ENCODE measurements at places on chromosomes 7 and 10. TPM values are rescaled to one million over a fixed set of nuclear protein-coding genes. Genes with fewer than 3 reads are reported as not detected.

DNA sequence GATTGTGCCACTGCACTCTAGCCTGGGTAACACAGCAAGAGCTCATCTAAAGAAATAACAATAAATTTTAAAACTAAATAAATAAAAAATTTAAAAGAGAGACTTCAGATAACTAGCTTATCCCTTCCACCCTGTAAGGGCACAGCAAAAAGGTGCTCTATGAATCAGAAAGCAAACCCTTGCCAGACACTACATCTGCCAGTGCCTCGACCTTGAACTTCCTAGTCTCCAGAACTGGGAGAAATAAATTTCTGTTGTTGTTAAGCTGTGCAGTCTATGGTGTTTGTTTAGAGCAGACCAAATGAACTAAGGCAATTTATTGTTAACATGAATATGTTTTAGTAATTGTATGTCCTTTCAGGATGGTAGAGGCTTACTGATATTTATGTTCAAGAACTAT is 174.9 kb upstream of the TRIM24 start:
- no peak for DNase-seq

The NPC1L1 gene
- not detected for total RNA-seq

DNA sequence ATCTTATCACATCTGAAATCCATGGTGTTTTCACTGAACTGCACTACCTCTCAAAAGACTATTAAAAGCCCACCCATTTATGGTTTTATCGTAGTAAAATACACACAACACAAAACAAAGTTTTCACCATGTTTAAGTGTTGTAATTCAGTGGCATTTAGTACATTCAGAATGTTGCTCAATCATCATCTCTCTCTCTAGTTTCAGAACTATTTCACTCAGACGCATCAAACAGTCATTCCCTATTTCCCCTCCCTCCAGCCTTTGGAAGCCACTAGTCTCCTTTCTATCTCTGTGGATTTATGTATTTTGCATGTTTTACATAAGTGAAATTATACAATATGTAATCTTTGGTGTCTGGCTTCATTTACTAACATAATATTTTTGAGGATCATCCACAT is 332.6 kb downstream of the TNS3 start:
- no peak for DNase-seq

The SPDYE16 gene
- total RNA-seq, result not detected

GRCh38 chr7:152588350-152588749 is 87.6 kb downstream of the XRCC2 start:
- DNase-seq, result peak; percentile 28

GRCh38 chr10:61454541-61454940 is 1.4 kb upstream of the TMEM26 start:
- no peak for DNase-seq

GRCh38 chr10:36448760-36449691 is 676.4 kb upstream of the ANKRD30A start:
- DNase-seq, result no peak

- no peak for DNase-seq
These were observed 94.8 kb upstream of the HDAC9 start for GRCh38 chr7:18400726-18401125.

- DNase-seq, result no peak
These were observed 11.2 kb downstream of the MXI1 start for GRCh38 chr10:110218632-110219031.

GRCh38 chr7:143247372-143247771 is 15.9 kb upstream of the GSTK1 start:
- DNase-seq, result no peak

The SEPTIN7 gene
- 460 TPM for total RNA-seq

The ENO4 gene
- total RNA-seq, result not detected

- DNase-seq, result no peak
These were observed 323.0 kb downstream of the PARD3 start for GRCh38 chr10:34492081-34492480.

DNA sequence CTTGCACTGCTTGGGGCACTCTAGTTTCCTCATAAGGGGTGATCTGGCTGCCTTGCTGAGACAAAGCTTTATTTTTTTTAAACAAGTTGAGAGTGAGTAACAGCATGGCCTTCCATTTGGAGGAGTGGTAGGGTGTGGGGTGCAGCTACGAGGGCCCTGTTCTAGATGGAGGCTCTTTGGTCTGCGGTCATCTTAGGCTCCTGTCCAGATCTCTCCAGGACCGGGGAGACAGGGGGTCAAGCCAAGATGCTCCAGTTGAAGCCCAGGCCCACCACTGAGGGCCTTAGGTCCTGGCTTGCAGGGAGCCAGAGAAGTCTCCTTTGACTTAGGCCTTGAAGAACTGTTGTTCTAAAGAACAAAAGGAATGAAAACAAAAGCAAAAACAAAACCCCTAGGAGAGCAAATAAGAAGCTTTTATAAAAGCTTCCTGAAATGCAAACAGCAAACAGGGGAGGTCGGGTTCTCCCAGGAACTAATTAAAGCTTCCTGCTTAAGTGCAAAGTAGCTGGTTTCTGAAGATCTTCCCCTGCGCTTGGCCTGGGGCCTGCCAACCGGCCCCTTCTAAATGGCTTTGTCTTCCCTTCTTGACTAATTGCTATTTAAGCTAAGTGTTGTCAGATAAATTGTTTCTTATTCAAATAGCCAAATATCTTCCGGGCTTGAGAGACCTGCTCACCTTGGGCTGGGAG is 259.2 kb downstream of the GLRX3 start:
- peak; percentile 22 for DNase-seq

- no peak for DNase-seq
These were observed 1.8 kb upstream of the PFKFB3 start for GRCh38 chr10:6200734-6201515.

DNA sequence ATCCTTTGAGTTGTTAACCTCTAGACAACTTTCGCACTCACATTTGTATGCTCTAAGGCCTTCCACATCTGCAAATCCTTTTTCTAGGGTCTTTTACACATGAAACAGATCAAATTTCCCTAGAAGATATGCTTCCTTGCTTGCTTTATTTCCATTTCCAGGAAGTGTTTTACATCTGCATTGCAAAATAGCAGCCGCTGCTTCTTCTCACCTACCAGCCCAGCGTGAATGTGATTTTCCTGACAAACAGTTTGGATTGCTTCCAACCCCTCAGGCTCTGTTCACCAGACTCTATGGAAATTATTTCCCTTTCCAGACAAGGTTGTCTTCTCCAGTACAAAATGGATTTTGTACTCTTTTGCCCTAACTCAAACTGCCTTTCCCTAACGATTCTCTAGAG is 50.9 kb upstream of the PAPSS2 start:
- DNase-seq, result no peak

The OPALIN gene
- not detected for total RNA-seq

- no peak for DNase-seq
These were observed 7.2 kb downstream of the TAF6 start for GRCh38 chr7:100111914-100112313.

The RPEL1 gene
- total RNA-seq, result not detected

DNA sequence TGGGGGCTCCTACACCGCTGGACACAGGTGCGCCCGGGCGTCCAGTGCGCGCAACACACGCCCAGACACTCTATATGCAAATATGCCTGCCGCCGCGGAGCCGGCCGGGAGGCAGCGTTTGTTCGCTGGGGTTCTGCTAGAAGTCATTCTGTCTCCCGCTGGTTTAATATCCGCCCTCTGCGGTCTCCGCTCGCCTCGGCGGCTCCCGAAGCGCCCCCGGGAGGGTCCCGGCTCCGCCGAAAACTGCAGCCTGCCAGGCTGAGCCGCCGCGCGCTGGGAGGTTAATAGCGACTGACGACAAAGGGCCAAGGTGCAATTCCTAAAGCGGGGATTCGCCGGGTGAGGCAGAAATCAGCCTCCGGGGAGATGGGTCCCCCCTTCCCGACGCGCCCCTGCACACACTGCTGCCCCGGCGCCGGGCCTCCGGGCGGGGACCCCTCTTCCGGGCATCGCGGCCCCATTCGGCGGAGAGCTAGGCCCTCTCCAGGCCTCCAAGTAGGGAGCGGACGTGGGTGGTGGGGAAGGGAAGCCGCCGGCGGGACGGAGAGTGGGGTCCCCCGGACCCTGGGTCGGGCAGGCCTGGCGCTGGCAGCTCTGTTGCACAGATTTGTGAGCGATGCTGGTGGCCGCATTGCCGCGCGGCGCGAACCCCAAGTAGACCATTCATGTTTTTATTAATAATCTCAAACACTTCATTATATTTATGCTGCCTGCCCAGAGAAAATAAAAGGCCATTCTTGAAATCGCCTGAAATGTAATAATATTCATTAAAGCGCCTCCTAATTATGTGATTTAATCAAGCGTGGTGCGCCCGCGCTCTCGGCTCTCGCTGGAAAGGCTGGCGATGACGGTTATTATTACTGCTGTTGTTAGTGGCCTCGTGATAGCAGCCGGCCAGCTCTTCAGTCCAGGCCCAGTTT is 9.1 kb downstream of the EN2 start:
- DNase-seq, result no peak

- DNase-seq, result no peak
These were observed 54.2 kb downstream of the DIP2C start for GRCh38 chr10:635088-635861.

GRCh38 chr7:140696024-140696679 is 356 bp upstream of the NDUFB2 start:
- no peak for DNase-seq

DNA sequence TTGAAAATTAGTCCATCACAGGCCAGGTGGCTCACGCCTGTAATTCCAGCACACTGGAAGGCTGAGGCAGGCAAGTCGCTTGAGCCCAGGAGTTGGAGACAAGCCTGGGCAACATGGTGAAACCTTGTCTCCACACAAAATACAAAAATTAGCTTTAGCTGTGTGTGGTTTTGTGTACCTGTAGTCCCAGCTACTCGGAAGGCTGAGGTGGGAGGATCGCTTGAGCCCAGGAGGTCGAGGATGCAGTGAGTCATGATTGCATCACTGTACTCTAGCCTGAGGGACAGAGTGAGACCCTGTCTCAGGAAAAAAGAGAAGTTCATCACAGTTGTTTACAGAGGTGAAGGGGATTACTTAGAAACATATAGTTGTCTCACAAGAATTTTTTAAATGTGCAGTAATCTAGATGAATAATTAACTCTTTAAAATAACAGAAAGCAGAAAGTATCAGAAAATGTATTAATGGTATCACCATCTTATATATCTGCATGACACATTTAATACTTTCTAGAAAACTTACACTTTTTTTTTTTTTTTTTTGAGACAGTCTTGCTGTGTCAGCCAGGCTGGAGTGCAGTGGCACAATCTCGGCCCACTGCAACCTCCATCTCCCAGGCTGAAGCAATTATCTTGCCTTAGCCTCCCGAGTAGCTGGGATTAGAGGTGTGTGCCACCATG is 8.9 kb downstream of the LCOR start:
- DNase-seq, result no peak

DNA sequence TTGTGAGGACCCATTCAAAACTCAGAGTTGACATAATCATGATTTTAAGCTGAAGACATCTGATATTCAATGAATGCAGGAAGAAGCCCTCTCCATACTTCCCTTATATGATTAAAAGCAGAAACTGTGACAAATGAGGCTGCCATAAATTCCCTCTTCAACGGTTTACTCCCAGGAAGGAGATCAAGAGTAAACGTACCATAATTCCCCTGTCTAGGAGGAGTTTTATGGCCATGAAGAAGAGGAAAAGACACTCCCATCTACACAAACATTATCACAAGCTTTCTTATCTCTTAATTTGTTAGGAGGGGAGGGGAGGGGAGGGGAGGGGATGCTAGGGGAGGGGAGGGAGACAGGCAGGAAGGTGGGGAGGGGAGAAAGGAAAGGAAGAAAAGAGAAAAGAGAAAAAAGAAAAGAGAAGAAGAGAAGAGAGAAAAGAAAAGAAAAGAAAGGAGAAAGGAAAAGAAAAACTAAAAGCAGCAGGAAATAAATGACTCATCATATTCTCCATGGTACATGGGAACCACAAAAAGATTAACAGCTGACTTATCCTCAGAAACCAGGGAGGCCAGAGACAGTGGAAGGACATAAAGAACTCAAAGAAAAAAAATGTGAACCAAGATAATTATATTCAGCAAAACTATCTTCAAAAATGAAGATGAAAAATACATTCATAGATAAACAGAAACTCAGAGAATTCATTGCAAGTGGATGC is 121.6 kb downstream of the ALOX5 start:
- DNase-seq, result no peak

The AMPH gene
- not detected for total RNA-seq

DNA sequence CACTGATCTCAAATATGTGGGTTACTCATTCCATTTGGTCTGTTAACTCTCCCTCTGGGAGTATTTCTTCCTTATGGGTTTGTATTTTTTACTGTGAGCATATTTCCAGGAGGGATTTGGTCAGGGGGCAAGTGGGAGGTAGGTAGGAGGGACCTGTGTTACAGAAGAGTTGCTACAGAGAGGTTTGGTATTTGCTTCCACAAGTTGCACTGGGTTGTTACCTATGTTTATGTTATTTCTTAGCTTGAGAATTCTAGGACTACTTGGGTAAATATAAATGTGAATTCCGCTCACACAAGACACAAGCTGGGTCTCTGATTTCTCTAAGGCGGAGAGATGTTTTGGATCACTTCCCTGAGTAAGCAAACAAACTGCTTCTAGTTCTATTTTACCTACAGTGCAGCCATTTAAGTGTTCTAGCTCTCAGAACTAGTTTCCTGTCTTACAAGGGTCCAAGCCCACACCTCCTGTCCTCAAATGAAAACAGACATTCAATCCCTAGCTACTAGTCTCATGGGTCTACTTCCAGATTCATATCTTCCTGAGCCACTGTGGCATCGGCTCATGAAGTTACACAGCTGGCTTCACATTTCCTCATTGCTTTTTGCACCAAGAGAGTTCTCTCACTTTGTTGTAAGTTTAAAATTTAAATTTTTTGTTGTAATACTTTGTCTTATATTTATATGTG is 75.4 kb upstream of the PPP1R3C start:
- no peak for DNase-seq

The PDZD8 gene
- 17.9 TPM for total RNA-seq

The PRKCQ gene
- total RNA-seq, result not detected

The ANXA8L1 gene
- total RNA-seq, result not detected

The AEBP1 gene
- not detected for total RNA-seq
